ENCODE measurements at places on chromosomes 7 and 10. TPM values are rescaled to one million over a fixed set of nuclear protein-coding genes. Genes with fewer than 3 reads are reported as not detected.

The PTF1A gene
- total RNA-seq, result not detected

The STARD3NL gene
- 114 TPM for total RNA-seq

The MCM7 gene
- total RNA-seq, result 283 TPM

The MAPK8 gene
- 43.3 TPM for total RNA-seq

GRCh38 chr10:80996615-80997193 lies 459.0 kb downstream of the SH2D4B start:
- DNase-seq, result no peak

DNA sequence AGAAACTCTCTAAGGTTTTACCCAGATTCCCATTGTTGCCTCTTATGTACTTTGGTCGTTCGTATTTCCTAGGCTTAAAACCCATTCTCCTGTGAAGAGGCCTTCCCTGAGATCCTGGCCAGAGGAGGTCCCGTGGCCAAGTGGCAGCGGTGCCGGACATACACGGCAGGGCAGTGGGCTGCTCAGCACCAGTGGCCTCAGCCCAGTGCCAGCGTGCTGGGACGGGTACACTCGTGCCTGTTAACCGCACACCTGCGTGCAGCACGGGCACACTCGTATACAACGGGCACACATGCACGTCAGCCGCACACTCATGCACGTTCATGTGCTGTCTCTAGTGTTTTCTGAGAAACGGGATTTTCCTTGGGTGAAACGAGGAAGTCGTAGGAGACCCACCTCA lies 40.2 kb downstream of the FOXK1 start:
- no peak for DNase-seq

GRCh38 chr10:80529604-80530003 lies 8.1 kb upstream of the SH2D4B start:
- DNase-seq, result no peak

DNA sequence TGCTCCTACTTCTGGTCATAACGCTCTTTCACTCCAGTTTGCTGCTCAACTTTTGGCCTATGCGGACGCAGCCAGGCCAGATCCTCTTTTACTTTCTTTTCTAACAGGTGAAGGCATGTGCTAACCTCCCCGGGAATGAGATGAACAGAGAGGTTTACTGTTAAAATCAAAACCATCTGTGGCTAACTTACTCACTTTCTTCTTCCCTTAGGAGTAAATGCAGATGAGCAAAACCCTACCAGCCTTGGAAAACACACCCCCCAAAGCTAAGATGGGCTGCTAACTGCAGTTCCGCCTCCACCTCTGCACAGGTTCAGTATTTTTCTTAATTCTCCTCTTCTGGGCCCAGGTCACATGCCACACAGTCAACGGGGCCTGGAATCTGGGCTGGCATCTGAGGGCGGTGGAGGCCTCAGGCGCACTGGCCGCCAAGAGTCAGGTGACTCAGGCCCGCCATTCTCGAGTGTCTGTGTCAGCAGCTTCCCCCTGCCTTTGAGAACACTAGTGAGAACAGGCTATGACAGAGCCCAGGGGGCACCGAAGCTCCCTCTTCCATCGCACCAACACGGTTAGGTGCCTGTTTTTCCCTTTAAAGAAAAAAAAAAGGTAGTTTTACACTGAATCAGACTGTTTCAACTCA lies 11.1 kb downstream of the FAM53B start:
- peak; percentile 67 for DNase-seq

- DNase-seq, result peak; percentile 25
Measured at GRCh38 chr7:7228472-7228871, 46.1 kb downstream of the C1GALT1 start.

GRCh38 chr7:21300692-21301091 lies 127.2 kb upstream of the SP4 start:
- no peak for DNase-seq

All from LHCN-M2 (cell line).